ENCODE measurements at places on chromosomes 7 and 10.

DNA sequence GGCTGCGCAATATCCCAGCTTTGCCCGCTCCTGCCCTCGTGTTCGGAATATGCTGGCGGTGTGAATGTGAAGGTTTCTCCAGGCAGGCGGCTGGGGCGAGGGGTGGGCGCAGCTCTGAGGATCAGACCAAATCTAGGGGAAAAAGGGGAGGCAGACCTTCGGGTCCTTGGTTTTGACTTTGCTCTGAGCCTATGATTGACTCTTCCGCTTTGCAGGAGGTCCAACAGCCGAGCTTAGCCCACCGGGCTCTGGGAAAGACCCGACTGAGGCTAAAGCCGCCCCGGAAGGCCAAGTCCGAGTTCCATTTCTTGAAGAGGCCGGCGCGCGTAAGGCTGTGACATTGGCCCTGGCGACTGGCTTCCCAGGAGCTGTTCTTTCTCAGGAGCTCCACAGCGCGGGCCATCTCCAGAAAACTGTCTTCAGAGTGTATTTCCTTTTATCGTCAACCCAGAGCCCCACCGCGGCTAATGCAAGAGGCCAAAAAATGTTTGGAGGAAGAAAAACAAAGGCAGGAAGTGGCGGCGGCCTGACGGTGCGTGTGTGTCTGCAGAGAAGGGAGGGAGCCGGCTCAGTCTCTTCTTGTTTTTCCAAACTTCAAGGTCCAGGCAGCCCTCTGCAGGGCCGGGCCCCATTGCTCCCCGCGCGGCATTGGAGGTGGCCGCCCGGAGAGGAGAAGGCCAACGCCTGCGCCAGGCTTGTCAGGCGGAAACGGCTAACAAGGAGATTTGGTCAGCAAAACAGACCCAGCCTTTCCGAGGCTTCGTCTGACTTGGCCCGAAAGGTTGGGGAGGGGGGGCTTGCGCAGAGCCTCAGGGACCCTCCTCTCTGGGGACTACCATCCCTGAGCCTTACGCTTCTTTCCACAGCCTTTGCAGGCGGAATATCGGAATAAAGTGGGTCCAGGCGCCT is 3.6 kb upstream of the HOXA11 start:
- no peak for DNase-seq

- no peak for DNase-seq
Measured at GRCh38 chr7:78792006-78792405, 661.5 kb downstream of the MAGI2 start.

DNA sequence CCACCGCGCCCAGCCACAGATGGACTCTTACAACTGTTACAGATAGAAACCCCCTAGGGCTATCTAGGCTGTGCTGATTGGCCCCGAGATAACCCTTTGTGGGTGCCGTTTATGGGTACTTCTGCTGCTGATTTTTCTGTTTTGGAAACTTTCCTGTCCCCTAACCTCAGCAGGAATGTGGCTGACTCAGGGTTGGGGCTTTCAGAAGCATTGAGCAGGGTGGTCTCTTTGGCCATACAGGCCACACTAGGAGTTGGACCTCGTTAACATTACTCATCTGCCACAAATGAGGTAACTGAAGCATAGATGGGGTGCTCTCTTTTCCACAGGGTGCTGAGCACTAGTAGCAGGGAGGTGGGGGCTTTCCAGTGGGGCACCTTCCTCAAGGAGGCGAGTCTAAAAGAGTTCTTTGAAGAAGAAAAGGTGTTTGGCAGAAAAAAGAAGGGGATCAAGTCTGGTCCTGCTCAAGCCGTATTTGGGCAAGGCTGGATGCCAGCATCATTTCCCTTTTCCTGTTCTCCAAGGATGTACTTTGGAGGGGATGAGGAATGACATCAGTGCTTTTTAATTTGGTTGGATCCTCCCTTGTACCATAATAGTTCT is 6.4 kb downstream of the ZSCAN25 start:
- DNase-seq: no peak

- no peak for DNase-seq
Measured at GRCh38 chr10:35369049-35369611, 32.8 kb downstream of the CCNY start.

GRCh38 chr10:101028446-101029337 is 2.2 kb downstream of the PDZD7 start:
- no peak for DNase-seq

GRCh38 chr7:741191-741671 is 14.2 kb upstream of the PRKAR1B start:
- no peak for DNase-seq

All from HFF-Myc (cell line).